HCEC 1CT (cell line): ENCODE measurements at places on chromosomes 5 and 9.

- DNase-seq: no peak
Observed at GRCh38 chr9:81902196-81902595, 26.0 kb upstream of the SPATA31D4 start.

DNA sequence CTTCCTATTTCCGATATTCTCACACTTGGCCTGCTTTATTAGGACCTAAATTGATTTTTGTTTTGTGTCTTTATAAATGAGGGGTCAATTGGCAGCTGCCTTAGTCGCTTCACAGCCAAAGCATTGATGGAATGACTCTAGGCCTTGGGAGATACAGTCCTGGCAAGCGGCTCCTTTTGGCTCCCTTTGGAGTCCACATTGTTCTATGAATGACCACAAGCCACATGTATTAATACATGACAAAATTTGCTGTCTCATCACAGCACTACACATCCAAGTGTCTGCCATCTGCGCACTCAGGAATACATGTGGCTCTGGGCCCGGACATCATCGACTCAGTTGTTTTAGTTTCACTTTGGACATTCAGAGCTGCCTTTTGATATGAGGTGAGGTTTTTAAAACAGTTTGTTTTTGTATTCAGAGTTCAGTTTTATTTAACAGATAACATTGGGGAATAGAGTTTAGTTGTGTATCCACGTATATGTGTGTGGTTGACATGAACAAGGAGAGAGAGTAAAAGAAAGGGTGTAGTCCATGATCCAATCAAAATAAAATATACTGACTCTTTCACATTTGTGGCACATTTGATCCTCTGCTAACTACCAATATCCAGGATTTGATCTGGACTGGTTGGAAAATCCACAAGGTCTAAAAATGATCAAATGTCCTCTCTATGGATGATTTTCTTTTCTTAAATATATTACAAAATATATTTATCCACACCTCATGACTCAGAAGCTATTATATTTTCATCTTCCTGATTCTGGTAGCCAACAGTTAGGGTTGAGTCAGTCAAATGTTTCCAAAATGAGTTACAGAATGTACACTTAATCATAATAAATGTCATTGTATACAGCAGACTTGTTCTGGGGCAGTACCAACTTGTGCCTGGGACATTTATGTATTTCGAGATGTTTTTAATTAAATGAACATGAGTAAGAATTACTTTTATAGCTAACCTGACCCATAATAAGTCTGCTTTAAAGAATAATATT is 114.0 kb upstream of the MTAP start:
- DNase-seq: peak; percentile 91

DNA sequence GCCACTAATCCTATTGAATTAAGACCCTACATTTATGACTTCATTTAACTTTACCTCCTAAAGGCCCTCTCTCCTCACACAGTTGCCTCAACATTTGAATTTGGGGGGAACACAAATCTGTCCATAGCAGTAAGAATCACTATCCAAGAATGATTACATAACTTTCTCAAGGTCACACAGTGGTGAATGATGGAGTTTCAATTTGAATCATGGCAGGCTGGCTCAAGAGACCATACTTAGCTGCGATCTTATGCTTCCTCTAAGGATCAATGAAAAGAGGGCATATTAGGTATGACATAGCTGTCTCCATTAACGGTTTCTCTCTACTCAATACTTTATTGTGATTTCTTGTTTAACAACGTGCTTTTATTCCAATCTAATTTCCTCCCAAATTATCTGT is 44.1 kb upstream of the PDE4D start:
- DNase-seq: no peak

GRCh38 chr5:78903861-78904260 is 81.2 kb downstream of the ARSB start:
- DNase-seq: peak; percentile 60

- DNase-seq: no peak
Observed at GRCh38 chr9:80062567-80062966, 490.8 kb downstream of the TLE4 start.
